ENCODE measurements at places on chromosomes 2 and 18.

GRCh38 chr18:9803063-9803697 lies 82.6 kb upstream of the TXNDC2 start:
- DNase-seq, result no peak

GRCh38 chr2:96890726-96891385 lies 21.0 kb upstream of the SEMA4C start:
- DNase-seq, result no peak

DNA sequence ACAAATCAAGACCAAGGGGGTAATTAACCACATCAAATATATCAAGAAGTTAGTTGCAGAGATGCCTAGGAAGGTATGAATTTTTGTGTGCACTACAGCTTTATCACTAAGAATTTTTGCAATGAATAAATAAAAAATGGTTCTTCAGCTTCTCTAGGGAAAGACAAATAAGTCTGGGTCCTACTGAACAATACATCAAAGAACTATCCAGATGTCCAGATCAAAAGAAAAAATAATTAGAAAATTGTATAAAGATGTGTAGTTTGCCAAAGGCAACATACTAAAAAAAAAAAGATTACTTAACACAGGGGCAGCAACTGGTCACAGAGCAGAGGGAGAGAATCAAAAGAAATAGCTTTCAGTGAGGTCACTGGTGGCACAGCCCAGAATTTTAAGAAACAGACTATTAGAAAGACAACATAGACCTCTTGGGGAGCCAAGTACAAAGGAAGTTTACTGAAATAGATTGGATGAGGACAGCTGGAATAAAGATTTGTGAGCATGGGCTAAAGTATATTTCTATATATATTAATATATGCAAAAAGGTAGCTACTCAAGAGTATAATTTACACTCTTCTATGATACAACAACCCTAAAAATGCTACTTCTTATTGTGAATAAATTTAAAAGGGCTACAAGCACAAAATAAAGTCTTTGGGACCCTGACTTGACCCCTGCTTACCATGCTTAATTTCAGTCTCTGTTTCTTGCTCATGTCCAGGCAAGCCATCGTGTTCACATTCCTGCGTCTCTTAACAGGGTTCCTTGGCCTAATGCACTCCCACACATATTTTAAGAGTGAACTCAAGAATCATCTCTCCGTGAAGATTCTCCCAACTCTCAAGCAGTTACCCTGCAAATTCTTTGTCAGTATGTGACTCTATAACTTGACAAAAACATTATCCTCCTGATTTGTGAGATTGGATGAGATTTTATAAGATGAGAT lies 99.0 kb upstream of the GRB14 start:
- DNase-seq, result no peak

DNA sequence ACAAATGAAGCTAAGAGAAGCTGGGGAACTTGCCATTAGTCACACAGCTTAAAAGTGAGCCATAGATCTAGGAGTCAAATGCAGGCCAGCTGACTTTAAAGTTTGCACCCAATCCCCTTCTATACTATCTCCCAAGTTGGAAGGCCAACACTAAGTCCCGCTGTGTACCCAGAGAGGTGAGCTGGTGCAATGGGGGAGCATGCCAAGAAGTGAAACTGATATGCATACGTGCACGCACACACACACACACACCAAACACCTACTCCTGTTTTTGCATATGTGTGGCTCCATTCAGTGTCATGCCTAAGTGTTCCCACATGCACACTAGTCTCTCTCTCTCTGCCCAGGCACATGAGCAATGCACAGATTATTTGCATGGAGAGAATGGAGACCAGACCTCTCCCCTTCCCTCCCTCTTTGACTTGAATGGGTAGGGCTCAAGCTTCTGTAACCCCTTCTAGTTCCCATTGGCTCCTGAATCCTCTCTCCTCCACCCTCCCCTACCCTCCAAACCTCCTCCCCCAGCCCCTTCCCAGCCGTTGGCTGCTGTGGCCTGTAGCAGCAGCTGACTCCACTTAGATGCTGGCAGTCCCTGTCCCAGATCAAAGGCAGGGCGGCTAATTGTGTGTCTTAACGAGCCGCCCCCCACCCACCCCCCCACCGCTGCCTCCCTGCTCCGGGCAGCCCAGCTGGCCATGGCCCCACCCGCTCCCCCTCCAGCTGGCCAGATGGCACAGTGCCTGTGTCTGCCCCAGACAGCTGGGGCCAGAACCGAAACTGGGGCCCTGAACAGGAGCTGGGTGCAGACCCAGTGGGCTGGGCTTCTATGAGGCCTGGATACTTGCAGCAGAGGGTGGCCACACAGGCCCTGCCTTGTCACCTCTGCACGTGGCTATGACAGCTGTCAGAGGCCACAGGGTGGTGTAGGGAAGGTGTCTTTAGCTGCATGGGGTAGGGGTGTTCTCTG lies 5.6 kb downstream of the WNT10A start:
- no peak for DNase-seq
